NCI-H1417 treated with DMSO at 0.1 percent for 48 hours (cell line): ENCODE measurements at places on chromosomes 1 and 21.

DNA sequence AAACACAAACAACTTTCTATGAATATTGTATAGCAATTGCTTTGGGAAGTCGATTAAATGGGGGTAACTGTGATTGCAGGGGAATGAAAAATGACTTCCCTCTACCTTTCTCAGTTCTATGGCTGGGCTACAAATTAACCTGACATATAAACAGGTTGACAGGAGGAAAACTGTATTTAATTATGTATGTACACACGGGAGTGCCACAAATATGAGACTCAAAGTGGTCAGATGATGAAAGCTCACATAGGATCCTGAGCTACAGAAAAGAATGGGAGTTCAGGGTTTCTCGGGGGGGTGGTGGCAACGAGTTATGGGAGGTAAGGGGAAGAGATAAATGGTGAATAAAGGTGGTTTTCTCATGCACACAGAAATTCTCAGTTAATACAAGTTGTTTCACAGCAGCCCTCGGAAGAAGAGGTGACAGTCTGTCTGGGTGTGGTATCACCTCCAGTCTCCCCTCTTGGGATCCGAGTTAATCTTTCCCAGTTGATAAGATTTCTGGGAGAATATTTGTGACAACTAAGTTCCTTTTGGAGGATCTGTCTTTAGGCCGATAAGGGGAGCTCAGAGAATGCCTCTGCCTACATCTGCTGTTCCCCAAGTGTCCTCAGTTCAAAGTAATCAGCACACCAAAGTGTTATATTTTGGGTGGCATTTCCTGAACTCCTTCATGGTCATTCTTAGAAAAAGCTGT, 26.3 kb downstream of the GADD45A start:
- DNase-seq, result no peak

- no peak for DNase-seq
These were observed 216.7 kb upstream of the HOOK1 start for GRCh38 chr1:59598120-59598440.

DNA sequence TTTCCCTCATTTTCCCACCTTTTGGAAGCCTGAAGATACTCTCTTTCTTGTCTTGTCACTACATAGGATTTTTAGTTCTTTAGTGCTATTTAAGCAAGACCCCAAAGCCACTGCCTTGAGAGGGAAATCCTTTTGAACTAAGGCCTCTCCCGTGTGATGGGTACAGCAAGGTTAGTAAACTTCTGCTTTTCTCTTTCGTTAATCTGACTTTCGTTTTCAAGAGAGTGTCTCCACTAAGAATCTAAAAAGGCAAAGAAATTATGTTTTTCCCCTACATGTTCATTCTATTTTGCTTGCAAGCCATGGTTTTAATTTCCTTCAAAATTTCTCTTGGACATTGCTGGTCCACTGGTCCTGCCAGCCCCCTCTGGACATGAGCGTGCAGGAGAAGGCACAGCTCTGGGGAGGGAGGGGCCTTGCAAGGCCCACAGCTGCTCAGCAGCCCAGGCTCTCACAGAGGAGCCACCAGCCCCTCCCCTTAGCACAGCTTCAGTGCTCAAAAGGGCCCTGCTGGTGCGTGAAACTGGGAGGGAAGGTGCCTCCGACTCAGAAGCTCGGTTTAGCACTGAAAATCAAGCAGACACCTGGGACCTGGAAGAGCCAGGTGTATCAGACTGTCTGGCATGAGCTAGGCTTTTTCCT, 210.9 kb upstream of the GALNT2 start:
- DNase-seq, result no peak

GRCh38 chr1:35619237-35620121, 21.8 kb downstream of the PSMB2 start:
- no peak for DNase-seq

DNA sequence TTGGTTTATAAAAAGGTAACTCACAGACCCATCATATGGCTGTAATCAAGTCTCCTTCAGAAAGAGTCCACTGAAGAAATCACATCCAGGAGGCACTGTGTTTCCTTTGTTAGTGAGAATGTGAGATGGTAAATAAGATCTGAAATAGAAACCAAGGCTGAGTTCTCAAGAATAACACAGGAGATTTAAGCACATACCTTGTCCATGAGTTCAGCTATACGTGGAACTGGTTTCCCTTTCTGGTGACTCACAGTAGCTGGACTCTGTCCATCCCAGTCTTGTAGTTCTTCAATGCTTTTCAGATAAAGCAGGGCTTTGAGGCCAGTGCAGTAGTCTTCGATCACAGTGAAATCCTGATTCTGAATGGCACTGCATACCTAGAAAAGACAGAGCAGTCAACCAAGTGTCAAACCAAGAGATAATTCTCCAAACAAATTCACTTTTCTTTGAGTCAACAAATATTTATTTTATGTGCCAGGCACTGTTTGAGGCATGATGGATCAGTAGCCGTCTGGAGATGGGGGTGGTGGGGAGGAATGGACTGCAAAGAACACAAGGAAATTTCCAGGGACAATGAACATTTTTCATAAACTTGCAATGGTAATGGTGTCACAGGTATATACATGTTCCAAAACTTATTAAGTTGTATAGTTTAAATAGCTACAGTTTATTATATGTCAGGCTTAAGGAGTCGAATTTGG, 471.4 kb downstream of the PTBP2 start:
- DNase-seq, result no peak

DNA sequence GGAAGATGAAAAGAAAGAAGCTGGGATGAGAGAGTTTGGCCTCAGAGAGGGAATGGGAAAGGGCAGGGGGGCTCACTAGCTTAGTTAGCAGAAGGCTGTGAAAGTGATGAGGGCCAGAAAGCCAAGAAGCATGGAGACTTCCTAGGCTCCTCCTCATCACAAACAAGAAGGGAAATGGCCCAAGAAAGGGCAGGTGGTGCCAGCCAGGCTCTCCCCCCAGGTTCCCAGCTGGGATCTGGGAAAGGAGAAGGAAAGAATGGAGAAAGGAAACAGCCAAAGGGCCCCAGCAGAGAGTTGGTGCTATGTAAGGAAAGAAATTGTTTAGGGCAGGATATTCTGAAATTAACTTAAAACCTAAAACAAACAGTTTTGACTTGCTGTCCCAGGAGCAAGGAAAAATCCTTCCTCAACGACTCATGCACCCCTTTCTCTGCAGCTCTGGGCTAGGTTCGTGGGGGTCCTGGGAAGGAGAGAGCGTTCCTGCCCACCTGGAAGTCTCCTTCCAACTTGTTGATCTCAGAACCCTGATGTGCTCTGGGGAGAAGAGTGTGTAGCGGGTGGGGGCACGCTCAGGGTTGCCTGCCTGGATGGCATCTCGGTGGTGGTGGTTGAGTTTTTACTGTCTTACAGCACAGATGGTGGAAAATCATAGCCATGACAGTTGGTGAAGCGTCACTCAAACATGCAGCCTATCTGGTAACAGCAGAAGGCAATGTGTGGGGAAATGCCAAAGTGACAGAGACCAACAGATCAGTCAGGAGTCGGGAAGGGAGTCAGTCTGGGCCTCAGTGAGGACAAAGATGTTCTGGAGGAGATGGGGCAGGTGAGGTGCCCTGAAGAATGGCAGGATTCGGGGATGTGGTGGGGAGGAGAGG, 147.3 kb downstream of the CLIC6 start:
- DNase-seq, result no peak

DNA sequence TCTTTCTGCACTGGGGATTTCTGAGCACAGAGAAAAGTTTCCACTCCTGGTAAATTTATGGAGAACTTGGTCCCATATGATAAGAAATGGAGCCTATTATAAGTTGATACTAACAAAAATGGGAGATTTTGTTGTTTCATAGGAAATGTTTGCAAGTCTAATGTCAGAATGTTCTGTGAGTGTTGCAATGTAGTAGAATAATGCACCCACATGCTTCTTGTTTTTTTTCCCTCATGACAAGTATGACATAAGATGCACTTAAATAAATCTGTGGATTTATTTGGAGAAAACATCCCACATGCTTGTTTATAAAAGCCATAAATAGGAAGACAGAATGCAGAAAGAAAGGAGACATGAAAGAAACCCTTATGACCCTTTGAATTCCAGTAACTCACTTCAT, 50.8 kb upstream of the KCNJ6 start:
- no peak for DNase-seq

- DNase-seq, result no peak
These were observed 4.0 kb downstream of the H6PD start for GRCh38 chr1:9238550-9238949.

GRCh38 chr1:229161740-229162139, 109.2 kb upstream of the RAB4A start:
- DNase-seq, result no peak

DNA sequence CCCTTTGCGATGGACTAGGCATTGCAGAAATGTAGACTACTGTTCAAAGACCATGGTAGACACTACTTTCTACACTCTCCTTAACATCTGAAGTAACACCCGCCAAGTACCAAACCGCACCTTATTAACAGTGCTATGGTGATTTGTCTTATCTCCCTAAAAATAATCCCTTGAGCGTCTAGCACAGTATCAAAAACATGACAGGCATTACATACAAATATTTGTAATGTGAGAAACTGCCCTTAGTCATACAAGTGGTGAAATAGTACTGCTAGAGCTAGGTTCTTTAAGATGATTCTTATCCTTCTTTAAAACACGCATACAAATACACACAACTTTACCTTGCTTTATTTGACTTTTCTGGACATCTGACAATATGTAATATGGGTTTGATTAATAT, 27.2 kb downstream of the PUM1 start:
- no peak for DNase-seq

GRCh38 chr21:37061926-37062592, 10.8 kb downstream of the PIGP start:
- DNase-seq, result no peak

DNA sequence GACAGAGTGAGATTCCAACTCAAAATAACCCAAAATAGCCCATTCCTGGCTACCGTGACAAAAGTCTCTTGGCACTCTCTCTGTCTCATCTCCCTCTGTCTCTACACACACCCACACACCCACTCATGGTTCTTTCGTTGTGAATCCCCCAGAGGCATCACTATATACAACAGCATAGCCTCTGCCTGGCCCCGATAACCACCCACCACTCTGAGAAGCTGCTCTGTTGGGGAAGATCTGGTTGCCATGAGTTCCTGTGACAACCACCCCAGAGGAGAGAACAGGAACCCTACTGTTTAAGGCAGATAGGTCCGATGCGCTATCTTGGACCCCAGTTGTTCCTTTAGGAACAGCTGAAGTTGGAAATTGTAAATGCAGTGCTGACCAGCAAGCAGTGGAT, 70.4 kb upstream of the LYST start:
- no peak for DNase-seq

- peak; percentile 93 for DNase-seq
These were observed 153.2 kb downstream of the PIK3R3 start for GRCh38 chr1:45979074-45979777.

- no peak for DNase-seq
These were observed 605 bp upstream of the RABGGTB start for GRCh38 chr1:75785320-75785982.

DNA sequence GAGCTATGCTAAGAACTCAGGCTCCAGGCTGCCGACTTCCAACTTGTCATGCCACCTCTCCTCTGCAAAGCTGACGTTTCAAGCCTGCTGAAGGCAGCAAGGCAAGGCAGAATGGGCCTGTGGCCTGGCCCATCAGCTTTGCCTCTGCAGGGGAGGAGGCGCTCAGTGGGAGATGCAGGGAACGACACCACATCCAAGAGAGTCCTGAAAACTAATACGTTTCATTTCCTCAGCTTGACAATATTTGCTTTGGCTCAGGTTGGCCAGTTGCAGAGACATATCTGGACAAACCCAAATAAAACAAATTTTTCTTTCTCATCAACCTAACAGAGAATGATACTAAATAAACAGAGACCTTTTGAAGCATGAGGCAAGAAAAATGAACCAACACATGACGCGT, 35.3 kb downstream of the BEND5 start:
- no peak for DNase-seq

GRCh38 chr1:5232537-5232936, 578.1 kb downstream of the AJAP1 start:
- DNase-seq, result no peak

DNA sequence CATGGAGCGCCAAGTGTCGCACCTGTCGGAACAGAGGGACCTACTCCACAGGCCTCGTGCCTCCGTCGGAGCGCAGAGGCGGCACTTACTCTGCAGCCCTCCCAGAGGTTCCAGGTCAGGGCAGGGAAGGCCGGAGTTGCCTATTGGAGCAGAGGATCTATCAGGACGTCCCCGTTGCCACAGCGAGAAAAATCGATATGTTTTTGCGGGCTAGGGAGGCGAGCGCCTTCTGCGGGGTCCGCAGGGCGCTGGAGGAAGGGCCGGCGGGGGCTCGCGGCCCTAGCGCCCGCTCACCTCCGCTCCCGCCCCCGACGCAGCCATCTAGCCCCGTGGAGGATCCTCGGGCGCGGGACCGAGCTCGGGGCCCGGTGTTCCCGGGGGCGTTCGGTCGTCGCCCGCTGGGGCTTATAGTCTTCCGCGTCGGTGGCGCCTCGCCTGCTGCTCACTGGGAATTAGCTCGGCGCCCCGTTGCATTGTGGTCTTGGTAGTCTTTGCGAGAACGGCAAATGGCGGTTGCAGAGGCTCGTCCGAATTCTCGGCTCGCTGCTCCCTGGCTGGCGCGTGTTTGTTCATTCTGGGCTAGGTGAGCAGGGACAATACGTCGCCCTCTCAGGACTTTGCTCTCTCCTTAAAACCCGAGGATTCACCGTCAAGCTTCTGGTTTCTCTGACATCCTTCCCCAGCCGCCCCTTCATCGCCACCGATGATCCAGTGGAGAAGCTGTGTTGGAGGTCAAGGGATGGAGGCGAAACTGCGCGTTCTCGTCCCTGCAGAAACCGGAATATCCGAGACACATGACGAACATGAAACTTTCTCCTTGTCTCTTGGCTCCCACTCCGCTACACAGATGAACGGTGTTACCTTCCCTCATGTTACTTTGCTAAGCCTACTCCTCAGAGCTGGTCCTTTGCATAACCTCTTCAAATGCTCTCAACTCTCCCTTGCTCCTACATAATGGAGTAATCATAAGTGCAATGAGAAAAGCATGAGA, at the start of gene JTB:
JTB (minus strand) TSS at position 425 of the 991 bp plus-strand sequence; CDS start at position 3, 422 bp downstream.
- no peak for DNase-seq

GRCh38 chr21:34129039-34129891, 55.9 kb downstream of the MRPS6 start:
- DNase-seq, result no peak

DNA sequence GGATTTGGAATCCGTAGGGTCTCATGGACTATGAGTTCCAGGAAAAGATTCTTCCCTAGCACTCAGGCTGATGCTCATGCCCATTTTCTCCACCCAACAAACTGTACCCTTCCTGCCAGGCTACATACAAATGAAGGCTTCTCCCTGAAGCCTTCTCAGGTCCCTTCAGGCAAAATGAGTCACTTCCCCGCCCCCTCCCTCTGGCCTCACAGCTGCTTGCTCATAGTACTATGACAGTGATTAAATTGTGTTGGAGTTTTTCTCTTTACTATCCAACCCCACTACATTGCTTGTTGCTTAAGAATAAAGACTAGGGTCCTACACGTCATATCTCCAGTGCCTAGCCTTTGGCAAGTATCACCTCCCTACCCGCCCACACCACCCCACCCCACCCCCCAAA, 207.6 kb upstream of the NFIA start:
- DNase-seq, result no peak

DNA sequence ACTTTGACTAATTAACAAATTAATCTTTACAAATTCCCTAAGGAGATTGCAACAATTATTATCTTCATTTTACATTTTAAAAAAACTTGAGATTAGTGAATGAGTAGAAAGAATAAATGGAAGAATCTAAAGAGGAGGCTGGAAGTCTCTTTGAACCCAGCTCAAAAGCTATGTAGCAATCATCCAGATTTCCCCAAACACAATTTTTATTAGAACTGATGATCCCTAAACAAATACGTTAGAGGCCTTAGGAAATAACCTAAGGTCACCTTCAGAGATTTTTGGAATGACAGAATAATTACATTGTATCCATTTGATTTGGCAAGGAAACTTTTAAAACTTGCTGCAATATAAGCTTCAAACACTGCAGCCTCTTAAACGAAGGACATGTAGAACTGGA, 242.4 kb upstream of the LYPLAL1 start:
- DNase-seq, result no peak
